ENCODE measurements at places on chromosomes 6 and 20.

- no peak for DNase-seq
Measured at GRCh38 chr20:19947611-19948264, 69.4 kb upstream of the NAA20 start.

GRCh38 chr20:10921491-10922010 lies 247.8 kb upstream of the JAG1 start:
- DNase-seq = no peak

GRCh38 chr20:14142171-14142570 lies 146.9 kb downstream of the MACROD2 start:
- DNase-seq = no peak

- no peak for DNase-seq
Measured at GRCh38 chr6:35634316-35634715, 54.4 kb downstream of the FKBP5 start.

DNA sequence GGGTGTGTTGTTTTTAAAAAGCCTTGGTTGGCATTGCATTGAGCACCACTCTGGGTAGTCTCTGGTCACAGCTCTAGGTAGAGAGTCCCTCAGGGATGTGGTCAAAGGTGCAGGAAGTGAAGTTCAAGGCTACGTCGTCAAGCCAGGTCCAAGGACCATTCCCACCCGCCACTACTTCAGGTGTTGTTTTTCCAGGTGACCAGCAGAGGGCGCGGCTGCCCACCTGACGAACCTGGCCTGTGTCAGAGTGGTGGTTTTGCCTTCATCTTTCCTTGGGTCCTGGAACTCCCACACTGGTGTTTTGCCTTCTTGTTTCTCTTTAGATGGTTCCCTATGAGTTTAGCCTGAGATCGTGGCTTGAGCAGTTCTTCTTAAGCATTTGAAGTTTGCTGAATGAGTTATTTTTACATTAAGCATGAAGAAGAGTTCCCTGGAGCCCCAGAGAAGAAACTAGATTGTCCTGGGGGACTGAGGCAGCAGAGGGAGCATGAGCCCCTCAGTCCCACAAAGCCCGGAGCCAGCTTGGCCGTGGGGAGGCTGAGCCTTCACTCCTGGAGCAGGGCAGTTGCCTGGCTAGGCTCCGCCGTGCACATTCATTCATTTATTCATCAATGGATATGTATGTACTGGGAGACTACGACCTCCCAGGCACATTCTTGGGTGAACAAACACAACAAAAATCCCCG lies 5.6 kb upstream of the PHACTR3 start:
- DNase-seq = no peak

- no peak for DNase-seq
Measured at GRCh38 chr20:19673575-19673974, 84.5 kb upstream of the RIN2 start.

DNA sequence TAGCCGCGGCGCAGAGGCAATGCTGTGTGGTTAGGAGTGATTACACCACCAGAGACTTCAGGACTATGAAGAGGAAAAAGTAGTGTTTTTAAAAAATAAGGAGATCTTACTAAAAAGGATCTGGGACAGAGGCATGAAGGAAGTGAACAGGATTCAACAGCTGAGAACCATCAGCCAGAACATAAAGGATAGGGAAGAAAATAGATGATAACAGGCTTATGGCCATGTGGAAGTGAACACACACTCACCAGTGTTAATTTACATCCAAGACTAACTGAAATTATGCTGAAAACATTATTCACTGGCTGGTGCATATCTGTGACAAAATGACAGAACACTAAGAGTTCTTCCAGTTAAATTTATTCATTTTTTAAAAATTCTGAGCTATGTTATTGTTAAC lies 47.5 kb upstream of the BCLAF1 start:
- no peak for DNase-seq

DNA sequence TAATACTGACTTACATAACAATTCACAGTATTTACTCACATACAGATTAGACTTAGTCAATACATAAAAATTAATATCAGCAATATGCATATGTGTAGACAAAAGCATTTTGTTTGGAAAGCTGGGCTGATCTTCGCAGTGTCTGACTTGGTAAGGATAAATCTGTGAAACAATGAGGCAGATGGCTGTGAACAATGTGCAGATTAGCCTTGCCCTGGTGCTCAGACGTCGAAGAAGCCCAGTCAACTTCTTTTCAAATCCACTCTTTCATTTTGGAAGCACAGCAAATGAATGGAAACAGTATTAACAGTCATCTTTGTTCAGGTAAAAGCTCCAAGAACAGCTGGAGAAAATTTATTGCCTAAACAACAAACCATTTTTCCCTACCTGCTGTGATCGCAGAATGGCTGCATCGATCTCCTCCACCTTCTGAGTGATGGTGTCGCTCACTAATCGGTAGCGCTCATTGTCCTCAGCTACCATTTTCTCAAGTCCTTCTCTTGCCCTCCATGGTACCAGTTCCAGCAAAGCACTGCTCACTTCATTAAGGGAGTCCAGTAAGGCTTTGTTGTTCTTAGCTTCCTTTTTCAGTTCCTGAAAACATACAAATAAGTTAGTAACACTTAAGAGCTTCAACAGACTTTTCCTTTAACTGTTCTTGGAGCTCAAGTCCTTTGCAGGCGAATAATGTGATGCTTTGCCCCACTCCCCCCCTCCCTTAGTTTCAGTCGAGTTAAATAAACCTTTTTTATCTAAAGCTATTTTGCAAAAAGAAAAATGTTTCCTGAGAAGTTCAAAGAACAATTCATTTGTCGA lies 116.5 kb downstream of the DST start:
- no peak for DNase-seq

- DNase-seq = no peak
Measured at GRCh38 chr20:40542065-40542464, 147.0 kb downstream of the MAFB start.

- DNase-seq = no peak
Measured at GRCh38 chr20:46020555-46020954, 8.5 kb upstream of the SLC12A5 start.

DNA sequence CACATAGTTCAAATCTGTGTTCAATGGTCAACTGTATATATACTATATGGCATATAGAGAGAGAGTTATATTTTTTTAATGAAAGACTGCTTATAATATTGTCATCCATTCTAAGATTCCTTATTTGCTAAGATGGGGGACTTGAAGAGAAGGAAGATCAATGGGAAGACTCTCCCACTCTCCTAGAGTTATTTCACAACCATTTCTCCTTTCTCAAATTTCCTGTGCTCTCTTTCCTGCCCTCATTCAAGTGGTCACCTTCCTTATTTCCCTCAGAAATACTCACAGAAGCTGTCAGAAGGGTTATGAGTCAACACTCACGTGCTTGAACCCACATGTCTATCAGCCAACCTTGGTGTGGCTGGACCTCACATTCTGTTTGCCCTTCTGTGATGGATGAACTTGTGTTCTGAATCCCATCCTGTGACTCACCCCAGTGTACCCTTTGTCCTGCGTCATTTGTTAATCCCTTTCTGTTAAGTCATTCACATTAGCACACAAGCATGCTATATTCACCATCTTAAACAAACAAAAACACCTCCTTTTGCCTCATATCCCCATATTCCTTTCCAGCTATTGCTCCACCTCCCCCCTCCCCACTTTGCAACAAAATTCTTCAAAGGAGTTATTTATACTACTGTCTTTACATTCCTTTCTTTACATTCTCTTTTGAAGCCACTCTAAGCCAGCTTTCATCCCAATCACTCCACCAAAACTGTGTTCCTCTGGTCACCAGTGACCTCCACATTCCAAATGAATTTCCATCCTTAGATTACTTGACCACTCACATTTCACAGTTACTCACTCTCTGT lies 279.3 kb upstream of the TCF21 start:
- no peak for DNase-seq

DNA sequence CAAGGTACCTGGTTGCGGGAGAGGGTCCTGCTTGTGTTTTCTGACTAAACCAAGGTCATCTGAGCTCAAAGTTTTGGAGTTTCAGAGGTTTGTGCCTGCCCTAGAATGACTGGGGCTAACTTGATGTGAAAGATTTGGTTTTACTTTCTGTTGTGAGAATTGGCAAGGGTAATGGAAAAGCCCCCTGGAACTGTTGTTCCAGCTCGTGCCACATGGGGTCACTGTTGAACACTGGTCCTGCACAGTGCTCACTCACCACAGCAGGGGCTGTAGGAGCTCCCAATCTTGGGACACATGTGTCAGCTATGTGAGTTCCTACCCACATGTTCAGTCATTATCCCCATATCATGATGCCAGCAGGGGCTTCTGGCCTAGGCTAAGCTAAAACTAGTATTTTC lies 6.5 kb downstream of the TGM6 start:
- no peak for DNase-seq

DNA sequence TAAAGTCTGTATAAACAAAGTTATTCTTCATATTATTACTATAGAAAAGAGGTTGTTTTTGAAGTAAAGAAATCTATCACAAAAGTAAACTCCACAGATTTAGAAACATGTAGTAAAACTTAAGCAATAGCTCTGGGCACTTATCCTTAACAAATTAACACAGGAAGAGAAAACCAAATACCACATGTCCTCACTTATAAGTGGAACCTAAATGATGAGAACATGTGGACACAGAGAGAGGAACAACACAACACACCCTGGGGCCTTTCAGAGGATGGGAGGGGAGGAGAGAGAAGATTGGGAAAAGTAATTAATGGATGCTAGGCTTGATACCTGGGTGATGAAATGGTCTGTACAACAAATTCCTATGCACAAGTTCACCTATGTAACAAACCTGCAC lies 57.2 kb downstream of the C6orf58 start:
- DNase-seq = no peak

GRCh38 chr6:144150710-144151657 lies 667 bp downstream of the STX11 start:
- no peak for DNase-seq

- no peak for DNase-seq
Measured at GRCh38 chr20:57013741-57014140, 252.7 kb downstream of the BMP7 start.
